ENCODE measurements at places on chromosomes 3 and 15. TPM values are rescaled to one million over a fixed set of nuclear protein-coding genes. Genes with fewer than 3 reads are reported as not detected.

The CCDC9B gene
- 155 TPM for total RNA-seq

DNA sequence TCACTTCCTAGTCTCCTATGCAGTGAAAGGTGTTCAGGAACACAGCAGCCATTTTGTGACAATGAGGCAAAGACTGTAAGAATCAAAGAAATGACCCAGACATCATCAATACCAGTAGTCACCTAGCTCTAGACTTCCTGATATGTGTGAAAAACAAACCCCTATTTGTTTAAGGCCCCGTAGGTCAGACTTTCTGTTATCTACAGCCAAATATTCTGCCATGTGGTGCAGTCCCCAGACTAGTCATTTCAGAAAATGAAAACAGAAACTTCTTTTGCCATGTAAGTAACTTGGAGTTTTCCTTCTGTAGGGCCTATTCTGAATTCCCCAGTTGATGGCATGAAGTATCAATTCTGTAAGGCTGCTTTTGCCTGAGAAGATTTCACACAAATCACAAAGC, 181.7 kb upstream of the SNTN start:
- no peak for DNase-seq
- no peaks in the 10 kb centered on the region for H3K36me3 ChIP-seq
- no peak overlapping the region for H3K4me3 ChIP-seq
- peaks cover 12% of the 10 kb centered on the region for H3K27me3 ChIP-seq
- H3K27ac ChIP-seq: no peak overlapping the region

DNA sequence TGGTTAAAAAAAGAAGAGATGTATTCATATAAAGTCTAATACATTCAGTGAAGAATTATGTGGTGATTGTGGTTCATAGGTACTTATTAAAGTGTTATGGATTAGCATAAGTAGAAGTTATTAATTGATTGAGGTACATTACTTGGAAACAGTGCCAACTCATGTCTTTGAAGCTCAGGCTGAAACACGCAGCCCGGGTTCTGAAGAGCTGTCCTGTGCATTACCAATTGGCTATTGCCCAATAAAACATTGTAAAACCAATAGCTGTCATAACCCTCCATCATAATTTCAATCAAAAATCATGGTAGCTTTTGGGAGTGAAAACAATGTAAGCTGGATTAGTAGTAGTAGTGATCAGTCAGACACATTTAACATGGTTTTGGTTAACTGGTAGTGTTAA, 560.1 kb downstream of the MCTP2 start:
- H3K27me3 ChIP-seq: no peaks in the 10 kb centered on the region
- DNase-seq: no peak

DNA sequence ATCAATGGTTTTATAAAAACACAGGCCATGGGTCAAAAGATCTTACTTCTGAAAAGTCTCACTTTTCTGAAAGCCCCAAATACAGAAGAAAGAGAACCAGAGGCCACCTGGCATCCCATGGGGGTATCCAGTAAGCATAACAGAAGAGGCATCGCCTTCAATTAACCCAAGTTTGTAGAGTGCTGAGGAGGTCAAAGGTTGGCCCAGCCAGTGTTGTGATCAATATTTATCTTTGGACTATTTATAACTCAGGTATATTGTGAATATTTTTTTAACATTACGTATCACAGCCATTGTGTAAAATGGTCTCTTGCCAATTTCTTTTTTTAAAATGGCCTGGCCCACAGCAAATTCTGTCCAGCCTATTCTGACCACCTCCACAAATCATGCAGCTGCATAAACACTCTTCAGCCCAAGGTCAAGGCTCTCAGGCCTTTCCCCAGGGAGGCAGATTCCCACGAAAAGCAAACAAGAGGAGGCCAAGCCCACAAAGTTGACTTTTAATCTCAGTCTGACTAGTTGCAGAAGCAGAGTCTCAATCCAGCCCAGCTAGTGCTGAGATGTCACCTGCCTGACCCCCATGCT, 26.2 kb upstream of the SPTBN5 start:
- H3K4me3 ChIP-seq: no peak overlapping the region
- H3K27ac ChIP-seq: peak overlapping the region; percentile 89
- H3K4me1 ChIP-seq: peaks cover 100% of the 10 kb centered on the region
- DNase-seq: no peak
- no peaks in the 10 kb centered on the region for H3K27me3 ChIP-seq
- peaks cover 18% of the 10 kb centered on the region for H3K36me3 ChIP-seq

DNA sequence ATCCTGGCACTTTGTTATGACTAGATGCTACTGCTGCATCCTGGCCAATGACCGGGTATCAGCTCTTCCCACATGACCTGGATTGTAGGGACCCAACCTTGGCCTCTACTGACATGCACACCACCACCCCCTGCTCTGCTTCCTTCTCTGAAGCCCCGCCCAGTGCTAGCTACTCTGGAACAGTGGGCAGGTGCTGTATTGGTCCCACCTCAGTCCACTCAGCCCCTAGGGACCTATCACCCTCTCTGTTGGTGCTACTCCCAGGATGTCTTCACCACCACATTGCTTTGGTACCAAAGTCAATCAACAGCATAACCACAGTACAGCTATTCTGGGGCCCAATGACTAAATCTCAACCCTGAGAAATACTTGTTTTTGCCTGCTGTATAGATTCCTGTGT, 170.2 kb upstream of the PRICKLE2 start:
- H3K27ac ChIP-seq: no peak overlapping the region
- H3K27me3 ChIP-seq: no peaks in the 10 kb centered on the region
- no peak overlapping the region for H3K4me3 ChIP-seq
- no peaks in the 10 kb centered on the region for H3K36me3 ChIP-seq
- DNase-seq: no peak

DNA sequence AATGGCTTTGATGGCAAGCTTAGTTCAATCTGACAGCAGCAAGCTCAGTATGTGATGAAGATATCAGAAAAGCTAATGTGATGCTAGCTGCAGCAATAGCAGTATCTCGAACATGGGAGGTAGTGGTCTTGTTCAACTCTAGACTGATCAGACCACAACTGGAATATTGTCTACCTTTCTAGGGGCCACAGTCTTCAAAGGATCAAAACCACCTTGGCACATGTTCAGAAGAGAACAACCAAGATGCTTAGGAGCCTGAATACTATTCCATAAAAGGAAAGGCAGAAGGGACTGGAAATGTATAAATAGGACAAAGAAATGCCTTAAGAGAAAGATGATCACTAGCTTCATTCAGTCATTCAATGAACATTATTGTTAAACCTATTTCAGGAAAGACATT, 2.3 kb downstream of the C3orf70 start:
- H3K27me3 ChIP-seq: peaks cover 80% of the 10 kb centered on the region
- DNase-seq: no peak
- H3K4me3 ChIP-seq: peak overlapping the region; percentile 74
- H3K36me3 ChIP-seq: no peaks in the 10 kb centered on the region

DNA sequence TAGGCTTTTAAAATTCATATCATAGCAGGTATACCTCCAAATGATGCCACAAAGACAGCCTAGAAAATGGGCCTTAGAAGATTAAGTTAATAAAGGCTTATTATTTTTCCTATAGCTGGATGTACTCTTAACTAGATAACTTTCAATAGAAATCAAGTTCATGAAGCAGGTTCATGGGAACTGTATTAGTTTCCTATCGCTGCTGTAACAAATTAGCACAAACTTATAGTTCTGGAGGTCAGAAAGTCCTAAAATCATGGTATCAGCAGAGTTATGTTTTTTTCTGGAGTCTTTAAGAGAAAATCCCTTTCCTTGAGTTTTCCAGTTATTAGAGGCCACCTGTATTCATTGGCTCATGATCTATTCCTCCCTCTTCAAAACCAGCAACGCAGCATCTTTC, 269.9 kb downstream of the TIGIT start:
- no peak for DNase-seq
- no peaks in the 10 kb centered on the region for H3K27me3 ChIP-seq
- H3K4me1 ChIP-seq: peaks cover 67% of the 10 kb centered on the region
- no peak overlapping the region for H3K4me3 ChIP-seq

The ZNF445 gene
- total RNA-seq: 11.8 TPM

The HTR3E gene
- total RNA-seq: not detected

DNA sequence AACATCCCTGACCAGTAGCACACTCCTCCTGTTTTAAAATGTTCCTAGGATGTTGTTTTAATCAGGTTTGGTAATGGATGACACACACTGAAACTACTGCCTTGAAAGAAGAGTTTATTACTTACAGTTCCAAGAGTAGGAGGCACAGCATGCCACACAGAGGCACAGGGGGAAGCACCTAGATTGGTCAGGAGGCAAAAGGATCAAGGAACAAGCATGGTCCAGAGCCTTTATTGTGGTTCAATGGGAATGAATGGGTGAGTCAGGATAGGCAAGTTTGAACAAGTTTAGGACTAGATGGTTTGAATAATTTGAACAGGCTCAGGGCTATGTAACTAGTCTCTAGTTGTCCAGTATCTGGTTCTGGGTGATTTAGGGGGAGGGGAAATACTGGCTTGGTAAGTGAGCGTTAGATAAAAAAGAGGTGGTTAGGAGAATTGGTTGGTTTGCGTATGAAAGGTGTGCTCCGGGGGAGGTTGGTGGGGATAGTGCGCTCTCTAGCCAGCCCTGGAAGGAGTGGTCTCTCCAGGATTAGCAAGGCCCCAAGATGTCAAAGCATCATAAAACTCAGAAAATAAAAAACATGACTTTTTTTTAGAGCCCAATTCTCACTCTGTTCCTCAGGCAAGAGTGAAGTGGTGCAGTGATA, 35.1 kb downstream of the TMOD3 start:
- no peaks in the 10 kb centered on the region for H3K27me3 ChIP-seq
- no peak overlapping the region for H3K27ac ChIP-seq
- no peak for DNase-seq
- peaks cover 45% of the 10 kb centered on the region for H3K36me3 ChIP-seq
- H3K4me3 ChIP-seq: no peak overlapping the region

GRCh38 chr3:146491303-146491702, 21.9 kb upstream of the PLSCR2 start:
- no peaks in the 10 kb centered on the region for H3K36me3 ChIP-seq
- H3K4me3 ChIP-seq: no peak overlapping the region
- H3K4me1 ChIP-seq: no peaks in the 10 kb centered on the region
- no peak for DNase-seq
- H3K27me3 ChIP-seq: no peaks in the 10 kb centered on the region
- H3K27ac ChIP-seq: no peak overlapping the region

DNA sequence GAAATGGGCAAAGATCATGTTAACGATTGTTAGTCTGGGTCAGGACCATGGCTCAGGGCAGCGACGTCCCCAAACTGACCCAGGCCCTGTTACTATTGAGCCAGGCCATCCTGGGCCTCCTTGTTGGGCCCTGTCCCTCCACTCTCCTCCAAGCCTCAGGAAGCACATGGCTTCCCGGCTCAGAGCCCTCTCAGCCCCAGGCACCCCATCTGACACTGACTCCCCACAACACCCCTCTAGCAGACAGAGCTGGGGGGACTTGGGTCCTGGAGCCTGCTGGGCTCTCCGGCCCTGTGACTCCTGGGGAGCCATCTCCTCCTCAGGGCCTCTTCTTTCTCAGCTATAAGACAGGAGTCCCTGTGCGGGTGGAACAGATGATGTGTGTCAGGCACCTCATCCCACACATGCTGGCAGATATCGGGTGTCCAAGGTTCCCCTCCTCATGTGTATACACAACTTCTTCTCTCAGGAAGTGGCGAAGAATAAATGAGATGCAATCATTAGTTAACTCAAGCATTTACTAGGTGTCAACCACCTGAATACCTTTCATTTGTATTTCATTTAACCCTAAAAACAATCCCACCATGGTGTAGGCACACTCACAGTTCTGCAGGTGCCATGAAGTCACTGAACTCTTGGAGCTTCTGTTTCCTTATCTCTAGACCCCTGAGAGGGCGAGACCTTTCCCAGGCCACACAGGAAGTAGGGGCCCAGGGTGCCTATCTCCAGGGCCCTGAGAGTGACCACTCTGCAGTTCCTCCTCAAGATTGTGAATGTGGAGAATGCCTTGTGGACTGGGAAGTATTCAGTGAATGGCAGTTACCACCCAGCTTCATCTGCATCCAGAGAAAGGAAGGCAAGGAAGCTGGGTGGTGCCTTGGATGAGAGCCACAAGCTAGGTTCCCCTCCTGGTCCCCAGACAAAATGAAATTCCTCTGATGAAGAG, 282.5 kb upstream of the TLE3 start:
- H3K36me3 ChIP-seq: no peaks in the 10 kb centered on the region
- no peak overlapping the region for H3K27ac ChIP-seq
- H3K4me1 ChIP-seq: peaks cover 23% of the 10 kb centered on the region
- no peak for DNase-seq
- H3K27me3 ChIP-seq: peaks cover under 1% of the 10 kb centered on the region
- H3K4me3 ChIP-seq: no peak overlapping the region

DNA sequence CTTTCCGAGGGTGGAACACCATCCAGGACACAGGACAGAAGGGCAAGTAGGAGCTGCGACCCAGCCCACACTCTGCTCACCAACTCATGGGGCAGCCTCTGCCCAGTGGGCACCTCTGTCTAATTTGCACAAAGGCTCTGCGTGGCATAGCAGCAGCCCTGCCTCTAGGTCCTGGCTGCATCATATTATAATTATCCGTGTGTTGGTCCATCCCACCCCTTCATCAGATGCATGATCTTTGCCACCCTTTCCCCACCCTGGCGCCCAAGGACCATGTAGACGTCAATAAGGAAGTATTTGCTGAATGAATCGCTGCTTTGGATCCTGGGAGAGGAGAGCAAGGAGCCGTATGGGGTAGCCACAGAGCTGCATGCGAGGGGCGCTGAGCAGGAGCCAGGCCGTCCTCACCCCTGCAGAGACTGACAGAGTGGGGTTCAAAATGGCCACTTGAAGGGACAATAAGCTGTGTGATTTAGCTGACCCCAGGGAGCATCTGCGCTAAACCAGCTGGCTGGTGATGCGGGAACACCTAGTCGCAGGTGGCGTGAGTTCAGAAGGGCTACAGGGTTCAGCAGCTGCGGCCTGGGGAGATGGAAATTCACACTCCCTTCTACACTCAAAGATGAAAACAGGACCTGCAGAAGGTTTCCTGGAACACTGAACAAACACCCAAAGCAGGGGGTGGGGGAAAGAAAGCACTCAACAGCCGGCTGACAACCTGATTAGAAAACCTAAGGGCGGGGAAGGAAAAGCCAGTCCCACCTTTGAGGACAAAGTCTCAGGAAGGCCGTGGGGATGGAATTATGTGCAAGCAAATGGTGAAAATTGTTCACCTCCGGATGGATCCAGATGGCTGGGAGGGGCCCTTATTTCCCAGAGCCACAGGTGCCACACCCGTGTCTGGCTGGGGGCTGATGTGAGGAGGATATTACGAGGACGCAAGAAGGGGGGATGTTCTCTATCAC, 6.4 kb downstream of the MGLL start:
- H3K27ac ChIP-seq: peak overlapping the region; percentile 96
- H3K4me1 ChIP-seq: peaks cover 93% of the 10 kb centered on the region
- H3K27me3 ChIP-seq: no peaks in the 10 kb centered on the region
- H3K36me3 ChIP-seq: peaks cover 56% of the 10 kb centered on the region

The ERICH6 gene
- 0.55 TPM for total RNA-seq

The C3orf85 gene
- total RNA-seq: not detected

DNA sequence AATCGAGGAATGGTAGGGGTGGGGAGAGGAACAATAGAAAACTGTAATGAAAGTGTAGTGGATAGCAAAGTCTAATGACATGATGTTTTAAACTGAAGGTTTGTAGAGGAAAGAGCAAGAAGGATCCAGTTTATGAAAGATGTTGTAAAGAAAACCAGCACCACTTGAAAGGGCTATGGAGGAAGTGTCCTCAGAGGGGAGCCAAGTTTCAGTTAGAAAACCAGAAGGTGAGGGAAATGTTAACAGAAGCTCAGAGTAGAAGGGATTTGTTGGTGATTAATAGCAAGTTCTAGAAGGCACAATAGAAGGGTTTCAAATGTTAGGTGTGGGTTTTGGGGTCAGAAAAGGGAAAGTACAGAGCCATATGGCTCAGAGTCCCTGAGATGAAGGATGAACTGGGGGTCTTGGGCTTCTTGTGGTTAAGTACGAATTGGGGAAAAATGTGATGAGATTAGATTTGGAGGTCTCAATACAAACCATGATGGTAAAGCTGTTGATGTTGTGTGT, 33.8 kb upstream of the LRRC58 start:
- H3K27me3 ChIP-seq: no peaks in the 10 kb centered on the region
- no peaks in the 10 kb centered on the region for H3K36me3 ChIP-seq
- no peaks in the 10 kb centered on the region for H3K4me1 ChIP-seq
- no peak for DNase-seq
- H3K4me3 ChIP-seq: no peak overlapping the region
